HuH-7 (cell line): ENCODE measurements at places on chromosomes 13 and 19.

GRCh38 chr13:105037110-105037509 lies 1498.4 kb downstream of the EFNB2 start:
- DNase-seq = no peak

GRCh38 chr19:3509566-3509989 lies 3.5 kb downstream of the FZR1 start:
- no peak for DNase-seq

DNA sequence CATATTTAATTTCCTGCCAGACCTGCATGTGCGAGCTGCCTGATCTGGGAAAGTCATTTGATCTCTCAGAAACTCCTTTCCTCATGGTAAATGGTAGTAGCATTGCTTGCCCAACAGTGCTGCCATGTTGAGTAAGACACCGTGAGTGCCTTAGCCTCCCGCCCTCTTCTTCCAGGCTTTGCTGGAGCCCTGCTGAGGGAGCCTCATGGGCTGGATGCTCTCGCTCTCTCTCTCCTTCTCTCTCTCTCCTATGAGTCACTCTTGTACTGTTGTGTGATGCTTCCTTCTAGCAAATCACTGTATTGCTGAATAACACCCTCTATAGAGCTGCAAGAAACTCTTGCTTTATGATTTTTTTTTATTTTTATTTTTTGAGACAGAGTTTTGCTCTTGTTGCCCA lies 365.5 kb downstream of the UQCRFS1 start:
- no peak for DNase-seq

- DNase-seq = no peak
These were observed 32.9 kb downstream of the ING1 start for GRCh38 chr13:110746438-110746837.

GRCh38 chr13:19150226-19150625 lies 31.4 kb downstream of the TUBA3C start:
- DNase-seq = no peak

DNA sequence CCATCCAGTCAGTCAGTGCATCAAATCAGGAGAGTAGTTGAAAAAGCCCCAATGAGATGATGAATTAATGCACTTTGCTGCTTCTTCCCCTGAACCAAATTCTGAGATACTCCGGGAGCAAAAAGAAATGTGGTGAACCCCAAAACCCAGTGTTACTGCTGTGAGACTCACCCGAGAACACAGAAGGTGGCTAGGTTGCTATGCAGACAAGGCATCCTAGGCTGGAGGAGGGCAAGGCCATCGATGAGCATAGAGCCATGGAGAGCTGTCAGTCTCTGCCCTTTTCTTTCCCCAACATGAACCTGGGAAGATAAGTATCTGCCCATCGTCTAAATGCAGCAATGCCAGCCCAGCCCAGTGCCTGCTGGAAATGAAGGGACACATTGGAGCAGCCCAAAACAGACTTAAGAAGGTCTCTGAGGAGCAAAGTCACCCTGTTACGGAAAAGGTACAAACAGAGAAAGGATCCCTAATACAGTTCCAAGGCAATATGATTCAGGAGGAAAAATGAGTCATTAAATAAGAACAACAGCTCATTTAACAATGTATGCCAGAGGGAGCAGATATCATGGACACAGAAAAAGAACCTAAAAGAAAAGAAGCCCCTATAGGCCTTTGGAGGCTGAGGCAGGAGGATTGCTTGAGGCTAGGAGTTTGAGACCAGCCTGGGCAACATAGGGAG lies 272.0 kb downstream of the FOXO1 start:
- DNase-seq = no peak

- DNase-seq = no peak
These were observed 1.5 kb downstream of the FAM124A start for GRCh38 chr13:51223560-51224270.

GRCh38 chr13:38898481-38898880 lies 92.2 kb downstream of the STOML3 start:
- no peak for DNase-seq

- DNase-seq = no peak
These were observed 22.6 kb downstream of the SMIM24 start for GRCh38 chr19:3457528-3458228.

DNA sequence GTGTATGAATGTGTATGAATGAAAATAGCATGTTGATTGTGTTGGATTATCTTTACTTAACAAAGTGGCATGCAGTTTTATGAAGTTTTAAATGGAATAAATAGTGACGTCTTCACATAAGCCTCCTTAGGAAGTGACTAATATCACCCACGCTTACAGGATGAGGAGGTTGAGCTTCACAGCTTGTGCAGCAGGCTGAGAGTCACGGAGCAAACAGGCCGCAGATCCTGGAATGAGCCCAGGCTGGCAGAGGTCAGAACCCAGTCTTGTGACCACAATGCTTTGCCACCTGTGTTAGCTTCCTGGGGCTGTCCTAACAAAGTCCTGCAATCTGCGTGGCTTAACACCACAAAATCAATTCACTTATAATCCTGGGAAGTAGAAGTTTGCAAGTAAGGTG lies 20.8 kb downstream of the LAIR2 start:
- no peak for DNase-seq

- peak; percentile 22 for DNase-seq
These were observed 536 bp downstream of the UBA2 start for GRCh38 chr19:34428549-34429285.

GRCh38 chr19:32837531-32837930 lies 32.0 kb downstream of the SLC7A9 start:
- no peak for DNase-seq

DNA sequence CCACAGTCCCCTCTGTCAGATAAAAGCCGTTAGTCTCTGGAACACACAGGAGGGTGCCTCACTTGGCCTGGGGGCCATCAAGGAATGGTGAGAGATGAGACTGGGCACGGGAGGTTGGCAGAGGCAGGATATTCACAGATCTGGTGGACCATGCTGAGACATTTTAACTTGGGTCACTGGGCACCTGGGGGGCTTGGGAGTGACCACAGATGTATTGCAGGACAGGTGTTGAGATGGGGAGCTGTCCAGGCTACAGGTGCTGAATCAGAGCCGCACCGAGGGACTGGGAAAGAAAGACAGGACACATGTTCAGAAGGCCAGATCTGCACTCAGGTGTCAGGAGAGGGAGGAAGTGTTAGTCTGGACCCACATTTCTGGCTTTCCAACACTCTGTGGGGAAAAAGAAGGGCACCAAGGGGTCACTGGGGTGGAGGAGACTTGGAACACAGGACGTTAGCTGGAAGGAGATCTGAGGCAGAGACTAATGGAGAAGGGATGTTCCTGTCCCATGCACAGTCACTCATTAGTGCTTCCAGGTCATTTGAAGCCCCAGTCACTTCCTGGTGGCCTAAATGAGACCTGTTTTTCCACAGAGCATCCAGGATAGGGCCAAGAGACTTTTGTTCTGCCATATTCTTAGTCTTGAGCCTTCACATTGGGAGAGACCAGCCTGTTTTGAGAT lies 56.1 kb downstream of the CHST8 start:
- DNase-seq = peak; percentile 50

DNA sequence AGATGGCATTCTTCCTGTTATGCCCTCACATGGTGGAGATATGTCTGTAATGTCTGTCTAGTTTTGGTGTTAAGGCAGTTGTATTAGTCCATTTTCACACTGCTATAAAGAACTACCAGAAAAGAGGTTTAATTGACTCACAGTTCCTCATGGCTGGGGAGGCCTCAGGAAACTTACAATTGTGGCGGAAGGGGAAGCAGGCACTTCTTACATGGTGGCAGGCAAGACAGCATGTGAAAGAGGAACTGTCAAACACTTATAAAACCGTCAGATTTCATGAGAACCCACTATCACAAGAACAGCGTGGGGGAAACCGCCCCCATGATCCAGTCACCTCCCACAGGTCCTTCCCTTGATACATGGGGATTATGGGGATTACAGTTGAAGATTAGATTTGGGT lies 3.2 kb downstream of the ZNF441 start:
- no peak for DNase-seq

GRCh38 chr13:76533251-76533650 lies 353.0 kb downstream of the KCTD12 start:
- DNase-seq = no peak

GRCh38 chr13:69296130-69296529 lies 811.5 kb upstream of the ATXN8OS start:
- DNase-seq = no peak

GRCh38 chr13:27482983-27483382 lies 32.6 kb upstream of the MTIF3 start:
- no peak for DNase-seq

DNA sequence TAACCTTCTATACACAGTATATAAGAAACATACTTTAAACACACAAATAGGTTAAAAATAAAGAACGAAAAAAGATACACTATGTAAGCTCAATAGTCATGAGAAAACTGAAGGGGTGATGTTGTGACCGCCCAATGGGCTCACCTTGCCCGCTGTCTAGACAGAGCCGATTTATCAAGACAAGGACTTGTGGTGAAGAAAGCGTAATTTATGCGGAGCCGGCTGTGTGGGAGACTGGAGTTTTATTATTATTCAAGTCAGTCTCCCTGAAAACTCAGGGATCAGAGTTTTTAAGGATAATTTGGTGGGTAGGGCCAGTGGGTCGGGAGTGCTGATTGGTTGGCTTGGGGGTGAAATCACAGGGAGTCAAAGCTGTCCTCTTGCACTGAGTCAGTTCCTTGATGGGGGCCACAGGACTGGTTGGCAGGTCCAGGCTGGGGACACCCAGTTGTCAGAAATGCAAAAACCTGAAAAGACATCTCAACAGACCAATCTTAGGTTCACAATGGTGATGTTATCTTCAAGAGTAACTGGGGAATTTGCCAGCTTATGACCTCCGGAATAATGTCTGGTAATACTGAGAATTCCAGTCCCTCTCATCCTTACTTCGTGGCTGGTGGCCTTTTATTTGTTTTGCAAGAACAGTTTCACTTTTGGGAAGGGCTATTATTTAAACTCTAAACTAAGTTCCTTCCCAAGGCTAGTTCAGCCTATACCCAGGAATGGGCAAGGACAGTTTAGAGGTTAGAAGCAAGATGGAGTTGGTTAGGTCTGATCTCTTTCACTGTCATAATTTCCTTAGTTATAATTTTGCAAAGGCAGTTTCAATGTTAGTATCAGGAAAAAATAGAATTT lies 96.6 kb downstream of the UBL3 start:
- DNase-seq = no peak

DNA sequence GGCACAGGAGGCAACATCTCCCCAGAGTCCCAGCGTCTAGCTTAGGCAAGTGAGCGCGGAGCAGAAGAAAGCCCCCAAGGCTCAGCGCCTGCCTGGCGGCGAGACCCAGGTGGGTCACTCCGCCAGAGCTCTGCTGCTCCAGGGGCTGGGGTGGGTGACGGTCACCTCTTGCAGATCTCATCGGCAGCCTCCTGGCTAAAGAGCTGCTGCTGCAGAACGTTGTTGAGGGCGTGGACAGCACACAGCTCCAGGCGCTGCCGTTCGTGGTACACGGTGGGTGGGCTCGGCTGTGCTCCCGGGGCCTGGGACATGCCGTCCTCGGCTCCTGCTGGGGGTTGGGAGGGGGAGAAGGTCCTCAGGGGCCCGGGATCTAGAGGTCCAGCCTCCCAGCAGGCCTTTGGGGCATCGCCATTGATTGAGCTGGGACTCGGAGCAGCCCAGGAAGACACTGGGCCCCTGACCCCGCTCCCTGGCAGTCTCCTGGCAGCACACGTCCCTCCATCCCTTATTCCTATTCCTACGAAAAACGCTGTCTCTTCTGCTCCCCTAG lies 795 bp downstream of the JOSD2 start:
- no peak for DNase-seq

- no peak for DNase-seq
These were observed 64.2 kb downstream of the ARHGAP35 start for GRCh38 chr19:46924874-46925547.

- DNase-seq = no peak
These were observed 6.9 kb downstream of the B3GNT8 start for GRCh38 chr19:41420101-41420880.

GRCh38 chr13:52006523-52007245 lies 4.6 kb downstream of the ATP7B start:
- DNase-seq = no peak

DNA sequence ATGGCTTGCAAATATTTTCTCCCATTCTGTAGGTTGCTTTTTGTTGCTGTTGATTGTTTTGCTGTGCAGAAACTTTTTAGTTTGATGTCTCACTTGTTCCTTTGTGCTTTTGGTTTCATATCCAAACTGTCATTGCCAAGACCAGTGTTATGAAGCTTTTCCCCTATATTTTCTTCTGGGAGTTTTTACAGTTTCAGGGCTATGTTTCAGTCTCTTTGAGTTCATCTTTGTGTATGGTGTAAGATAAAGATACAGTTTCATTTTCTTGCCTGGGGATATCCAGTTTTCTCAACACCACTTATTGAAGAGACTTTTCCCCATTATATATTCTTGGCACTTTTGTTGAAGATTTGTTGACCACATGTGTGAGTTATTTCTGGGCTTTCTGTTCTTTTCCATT lies 139.9 kb downstream of the MRPL57 start:
- DNase-seq = no peak

DNA sequence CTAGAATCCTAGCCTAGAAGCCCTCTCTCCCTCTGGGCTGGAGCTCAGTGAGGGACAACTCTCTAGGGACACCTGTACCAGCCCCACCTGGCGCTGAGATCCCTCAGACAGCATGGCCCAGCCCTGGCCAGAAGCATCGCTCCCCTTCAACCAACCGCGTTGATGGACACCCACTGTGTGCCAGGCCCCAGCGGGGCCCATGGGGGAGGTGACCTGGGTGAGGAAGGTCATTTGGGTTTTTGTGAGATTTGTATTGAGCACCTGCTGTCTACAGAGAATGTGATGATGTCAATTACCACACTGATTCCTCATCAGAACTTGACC lies 9.2 kb upstream of the ARRDC2 start:
- no peak for DNase-seq

GRCh38 chr19:28377077-28377476 lies 835.9 kb downstream of the UQCRFS1 start:
- no peak for DNase-seq

GRCh38 chr19:1438933-1439354 lies 748 bp downstream of the RPS15 start:
- DNase-seq = no peak

- no peak for DNase-seq
These were observed 142.2 kb downstream of the SIPA1L3 start for GRCh38 chr19:38049105-38049649.

GRCh38 chr13:96141032-96141431 lies 51.1 kb downstream of the HS6ST3 start:
- no peak for DNase-seq

- DNase-seq = no peak
These were observed 614 bp upstream of the PNMA8A start for GRCh38 chr19:46471811-46472543.

- peak; percentile 71 for DNase-seq
These were observed at the start of gene ITM2B for GRCh38 chr13:48233046-48233888. Gene ITM2B (plus strand): TSS chr13:48233206. CDS start chr13:48233361, 155 bp downstream.
